ENCODE measurements at places on chromosomes 6 and 20.

- H3K36me3 ChIP-seq, result no peaks in the 10 kb centered on the region
- H3K4me3 ChIP-seq, result no peak overlapping the region
- H3K27ac ChIP-seq, result no peak overlapping the region
- no peak for DNase-seq
Observed at GRCh38 chr6:156183678-156184077, 593.5 kb upstream of the ARID1B start.

GRCh38 chr20:48695255-48695654 is 132.5 kb downstream of the PREX1 start:
- H3K27ac ChIP-seq, result no peak overlapping the region
- no peak overlapping the region for H3K4me3 ChIP-seq
- H3K4me1 ChIP-seq, result peaks cover 5% of the 10 kb centered on the region
- H3K36me3 ChIP-seq, result no peaks in the 10 kb centered on the region

DNA sequence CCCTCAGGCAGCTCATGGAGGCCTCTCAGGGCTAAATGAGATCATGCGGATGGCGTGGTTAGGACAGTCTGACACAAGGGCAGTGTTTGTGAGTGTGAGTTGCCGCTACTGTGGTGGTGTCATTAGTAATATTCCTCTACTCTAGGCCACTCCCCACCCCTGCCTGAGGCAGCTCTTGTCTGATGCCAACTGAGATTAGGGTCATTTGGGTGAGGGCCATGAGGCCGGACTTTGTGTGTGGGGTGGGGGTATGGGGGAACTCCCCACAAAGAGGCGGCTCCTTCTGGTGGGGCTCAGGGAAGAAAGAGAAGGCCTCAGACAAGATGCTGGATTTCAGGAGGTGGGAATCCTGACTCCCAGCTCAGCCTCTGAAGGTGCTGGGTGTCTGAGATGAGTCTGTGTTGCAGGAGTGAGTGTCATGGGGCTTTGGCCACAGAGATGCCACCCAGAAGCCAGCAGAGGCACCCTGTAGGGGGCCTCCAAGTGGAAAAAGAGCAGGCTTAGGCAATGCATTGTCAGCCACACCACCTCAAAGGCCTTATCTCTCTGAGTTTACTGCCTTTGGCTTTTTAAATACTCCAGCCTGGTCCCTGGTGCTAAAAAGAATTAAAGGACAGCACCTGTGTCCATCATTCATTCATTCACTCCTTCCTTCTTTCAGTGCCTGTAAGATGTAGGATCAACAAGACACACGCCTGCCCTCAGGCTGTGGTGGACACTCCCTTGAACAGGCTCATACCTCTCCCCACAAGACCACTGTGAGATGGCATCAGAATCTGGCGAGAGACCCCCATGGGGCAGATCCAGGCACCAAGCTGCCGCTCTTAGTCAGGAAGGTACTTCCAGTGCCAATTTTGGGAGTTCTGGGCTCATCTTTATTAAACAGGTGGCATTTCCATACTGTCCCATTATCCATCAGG is 175.2 kb downstream of the MRPL14 start:
- H3K4me1 ChIP-seq, result no peaks in the 10 kb centered on the region
- H3K4me3 ChIP-seq, result no peak overlapping the region
- no peak overlapping the region for H3K27ac ChIP-seq
- DNase-seq, result peak; percentile 50
- no peaks in the 10 kb centered on the region for H3K36me3 ChIP-seq

DNA sequence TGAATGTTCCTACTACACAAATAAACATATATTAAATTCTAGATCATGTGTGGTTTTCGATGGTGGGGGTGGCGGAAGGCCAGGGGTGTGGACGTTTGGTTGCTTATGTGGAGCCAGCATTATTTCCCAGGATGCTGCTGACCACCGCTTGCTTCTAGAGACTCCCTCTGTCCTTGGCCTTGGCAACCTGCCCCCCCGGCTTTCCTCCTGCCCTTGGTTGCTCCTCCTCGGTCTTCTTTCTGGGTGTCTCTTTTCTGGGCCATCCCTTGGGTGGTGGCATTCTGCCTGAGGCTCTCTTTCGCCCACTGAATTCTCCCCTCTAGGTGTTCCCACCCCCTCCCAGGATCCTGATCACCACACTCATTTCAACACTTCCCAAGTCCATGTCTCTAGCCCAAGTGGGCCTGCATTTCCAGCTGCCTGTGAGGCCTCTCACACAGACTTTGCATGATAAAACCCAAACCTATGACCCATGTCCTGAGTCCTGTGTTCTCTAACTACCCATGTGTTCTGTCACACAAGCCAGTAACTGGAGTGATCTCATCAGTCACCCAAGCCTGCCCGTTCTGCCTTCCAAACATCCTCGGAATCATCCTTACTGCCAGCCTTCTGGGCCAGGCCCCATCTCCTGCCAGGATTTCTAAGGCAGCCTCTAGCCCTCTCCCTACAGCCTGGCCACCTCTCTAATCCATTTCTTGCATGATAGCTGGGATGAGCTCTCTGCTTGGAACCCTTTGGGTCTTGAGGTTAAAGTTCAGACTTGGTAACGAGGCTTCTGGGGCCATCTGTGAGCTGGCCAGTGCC is 71.2 kb downstream of the CDS2 start:
- no peaks in the 10 kb centered on the region for H3K36me3 ChIP-seq
- H3K27me3 ChIP-seq, result no peaks in the 10 kb centered on the region
- no peaks in the 10 kb centered on the region for H3K4me1 ChIP-seq
